ENCODE measurements at places on chromosomes 5 and 9.
A peak's percentile ranks its signal among the peaks of the same experiment; 100 is the strongest.

DNA sequence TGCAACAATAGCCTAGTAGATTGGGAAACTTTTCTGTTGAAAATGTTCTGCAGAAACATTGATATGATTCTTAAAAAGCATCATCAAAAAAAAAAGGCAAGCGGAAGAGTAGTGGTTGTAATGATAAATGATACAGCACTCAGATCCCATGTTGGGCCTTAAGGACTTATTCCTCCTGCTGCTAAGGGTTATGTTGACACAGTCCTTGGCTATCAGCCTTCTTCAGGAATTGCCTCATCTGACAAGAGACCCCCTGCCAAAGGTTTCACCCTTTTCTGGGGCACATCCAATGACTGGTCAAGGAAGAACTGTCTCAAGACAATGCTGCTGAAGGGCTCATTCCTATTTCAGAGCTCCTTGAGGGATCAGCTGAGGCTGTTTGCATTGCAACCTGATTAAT is 44.3 kb upstream of the MAMDC2 start:
- DNase-seq: no peak

- peak; percentile 53 for DNase-seq
These were observed 89.5 kb upstream of the TTC23L start for GRCh38 chr5:34749431-34749873.

DNA sequence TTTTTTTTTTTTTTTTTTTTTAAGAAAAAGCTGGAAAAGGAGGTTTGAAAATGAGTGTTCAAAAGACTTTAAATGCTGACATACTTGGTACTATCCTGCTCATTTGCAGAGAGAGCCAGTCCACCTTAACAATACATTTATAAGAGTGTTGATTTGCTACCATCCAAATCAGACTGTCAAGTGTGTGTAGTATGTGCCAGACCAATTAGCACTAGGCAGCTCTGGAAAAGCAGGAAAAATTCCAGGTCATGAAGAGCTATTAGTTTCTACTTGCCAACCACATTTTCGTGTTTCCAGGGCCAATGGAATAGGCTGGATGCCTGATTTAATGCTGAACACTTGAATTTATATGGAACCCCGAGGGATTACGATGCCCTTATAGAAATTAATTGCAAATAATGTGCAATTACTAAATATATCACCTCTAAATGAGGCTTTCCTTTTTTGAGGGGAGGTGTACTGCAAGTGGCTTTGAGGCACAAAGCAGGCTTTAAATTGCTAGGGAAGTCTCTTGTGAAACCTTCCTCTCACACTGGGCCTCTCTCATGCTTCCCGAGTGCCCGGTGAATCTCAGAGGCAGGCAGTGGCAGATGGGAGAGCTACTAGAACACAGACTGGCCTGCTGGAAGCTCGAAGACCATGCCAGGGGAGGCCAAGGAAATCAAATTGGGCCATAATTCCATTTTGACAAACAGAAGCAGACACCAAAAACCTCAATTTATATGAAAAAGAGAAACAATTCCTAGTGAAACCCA is 178.7 kb downstream of the PPP2R2B start:
- DNase-seq: no peak

- no peak for DNase-seq
These were observed 59.2 kb downstream of the AP3B1 start for GRCh38 chr5:78235289-78235688.

DNA sequence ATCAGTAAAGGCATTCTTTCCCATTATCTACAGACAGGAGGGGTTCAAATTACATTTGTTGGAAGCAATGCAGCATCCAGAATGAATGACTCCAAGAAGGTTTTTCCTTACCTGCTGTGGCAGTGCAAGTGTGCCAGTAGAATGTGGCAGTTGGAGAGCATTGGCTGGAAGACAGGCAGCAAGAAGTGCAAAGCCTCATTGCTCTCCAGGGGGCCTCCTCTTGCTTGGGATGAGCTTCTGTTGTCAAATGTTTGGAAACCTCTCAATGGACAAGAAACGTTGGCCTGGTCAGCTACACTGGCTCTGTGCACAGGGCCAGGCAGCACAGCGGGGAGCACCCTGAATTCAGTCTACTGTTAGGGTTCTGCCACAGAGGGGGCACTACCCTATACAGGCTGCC is 226.6 kb downstream of the ADCY2 start:
- no peak for DNase-seq

DNA sequence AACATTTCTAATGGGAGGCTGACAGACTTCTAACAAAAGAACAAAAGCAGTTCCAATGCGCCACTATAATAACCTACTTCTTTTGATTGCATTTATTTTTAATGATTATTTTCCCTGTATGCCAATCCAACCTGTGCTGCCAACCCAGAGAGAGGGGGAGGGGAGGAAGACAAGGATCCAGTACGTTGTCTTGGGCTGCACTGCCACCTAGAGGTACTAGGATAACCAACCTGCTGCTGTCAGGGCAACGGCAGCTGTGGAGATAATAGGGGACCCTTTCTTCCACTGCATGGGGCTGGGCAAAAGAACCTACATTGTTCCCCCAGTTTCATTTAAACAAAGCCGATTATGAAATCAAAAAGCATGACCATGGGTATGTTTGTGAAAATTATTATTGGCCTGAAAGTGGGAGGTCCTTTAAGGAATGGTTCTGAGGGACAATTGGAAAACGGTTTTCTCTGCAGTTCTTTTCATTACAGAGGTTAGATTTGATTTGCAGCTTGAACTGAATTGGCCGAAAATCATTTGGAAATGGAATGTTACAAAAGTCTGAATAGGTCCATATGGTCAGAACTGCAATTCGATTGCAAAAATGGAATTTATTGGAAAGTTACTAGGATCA is 101.3 kb downstream of the RASEF start:
- DNase-seq: peak; percentile 75

DNA sequence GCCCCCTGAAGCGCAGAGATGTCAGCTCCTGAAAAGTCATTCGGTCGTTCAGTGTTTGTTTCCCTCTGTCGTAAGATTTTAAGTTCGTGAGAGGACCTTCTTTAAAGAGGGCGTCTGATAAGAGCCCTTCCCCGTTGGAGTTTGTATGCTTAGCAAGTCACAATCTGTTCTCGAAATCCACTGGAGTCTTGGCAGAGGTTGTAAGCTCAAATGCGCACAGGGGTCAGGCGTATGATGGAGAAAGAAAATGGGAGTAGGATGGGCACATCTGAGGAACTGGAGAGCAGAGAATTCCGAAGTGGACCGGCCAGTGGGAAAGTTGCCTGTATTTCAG is 710 bp downstream of the HSD17B4 start:
- peak; percentile 24 for DNase-seq

DNA sequence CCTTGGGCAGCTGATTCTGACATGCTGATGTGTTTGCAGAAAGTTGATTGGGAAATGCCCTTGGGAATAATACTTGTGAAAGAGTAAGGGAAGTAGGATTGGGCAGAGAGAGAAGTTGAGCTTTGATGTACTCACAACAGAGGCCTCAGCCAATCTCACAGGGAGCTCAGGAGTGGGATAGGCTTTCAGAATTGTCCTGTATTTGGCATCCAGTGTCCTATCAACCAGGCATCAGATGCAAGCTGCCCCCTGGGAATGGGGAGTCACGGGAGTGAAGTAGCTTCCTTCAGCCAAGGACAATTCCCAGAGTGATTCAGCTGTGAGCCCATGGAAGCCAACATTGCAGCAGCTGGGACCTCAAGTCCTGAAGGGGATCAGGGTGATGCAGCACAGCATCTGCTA is 39.6 kb downstream of the DMAC1 start:
- DNase-seq: no peak

DNA sequence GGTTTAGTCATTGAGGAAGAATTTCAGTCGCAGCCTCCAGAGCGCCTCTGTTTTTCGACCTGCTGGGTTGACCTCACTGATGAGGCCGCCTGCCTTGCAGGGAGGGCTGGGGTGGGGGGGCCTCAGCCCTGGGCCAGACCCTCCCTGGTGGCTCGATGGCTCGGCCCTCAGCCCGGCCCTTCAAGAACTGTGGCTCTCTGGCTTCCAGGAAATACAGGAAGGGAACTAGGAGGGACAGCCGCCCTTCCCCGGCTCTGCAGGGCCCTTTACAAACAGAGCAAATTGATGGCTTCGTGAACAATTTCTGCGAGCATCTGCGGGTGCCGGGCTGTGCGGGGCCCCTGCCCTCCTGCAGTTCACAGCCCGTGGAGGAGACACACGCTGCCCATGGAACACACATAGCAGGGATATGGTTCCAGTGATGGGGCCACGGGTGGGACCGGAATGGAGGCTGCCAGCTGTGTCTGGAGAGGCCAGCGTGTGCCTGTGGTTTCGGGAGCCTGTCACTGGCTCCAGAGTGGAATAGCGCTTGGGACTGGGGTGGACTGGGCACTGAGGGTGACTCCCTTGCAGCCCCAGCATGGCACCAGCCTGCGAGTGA is 39.6 kb downstream of the COL5A1 start:
- DNase-seq: peak; percentile 71

- DNase-seq: no peak
These were observed 2.4 kb upstream of the OR1K1 start for GRCh38 chr9:122797316-122798063.

GRCh38 chr9:105393576-105394344 is 54.1 kb upstream of the FSD1L start:
- no peak for DNase-seq

GRCh38 chr5:43565043-43565442 is 8.2 kb upstream of the PAIP1 start:
- no peak for DNase-seq

DNA sequence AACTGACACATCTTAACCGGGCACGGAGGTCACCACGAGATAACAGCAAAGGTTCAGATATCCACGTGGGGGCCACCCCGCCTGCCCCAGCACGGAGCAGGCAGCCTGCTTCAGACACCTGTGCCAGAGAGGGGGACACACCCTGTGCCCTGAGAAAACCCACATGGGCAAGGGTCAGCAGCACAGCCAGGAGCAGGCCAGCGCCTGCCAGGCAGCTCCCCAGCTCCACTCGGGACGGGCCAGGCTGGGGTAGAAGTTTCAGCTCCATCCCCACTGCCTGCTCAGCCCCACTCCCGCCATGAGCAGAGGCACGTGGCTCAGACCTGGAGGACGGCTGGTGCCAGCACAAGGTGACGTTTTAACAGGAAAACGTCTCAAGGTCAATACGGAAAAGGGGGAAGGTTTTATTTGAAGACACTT is 22.2 kb downstream of the SLC12A7 start:
- DNase-seq: no peak

DNA sequence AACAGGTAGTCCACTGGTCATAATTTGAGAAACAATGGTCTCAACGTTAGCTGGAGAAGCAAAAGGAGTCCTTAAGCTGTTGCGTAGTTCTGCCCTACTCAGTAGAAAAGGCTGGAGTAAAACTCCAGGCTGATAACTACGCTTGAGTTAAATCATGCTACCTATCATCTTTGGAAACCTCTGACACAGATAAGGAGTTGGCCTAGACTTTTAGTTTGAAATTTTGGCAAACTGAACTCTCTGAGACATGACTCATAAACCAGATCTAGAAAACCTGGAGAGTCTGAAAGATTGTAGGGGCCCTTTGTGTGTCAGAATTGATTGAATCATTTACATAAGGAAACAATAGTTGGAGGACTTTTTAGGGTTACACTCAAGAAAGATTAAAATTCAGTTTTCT is 26.3 kb downstream of the NMUR2 start:
- DNase-seq: no peak

DNA sequence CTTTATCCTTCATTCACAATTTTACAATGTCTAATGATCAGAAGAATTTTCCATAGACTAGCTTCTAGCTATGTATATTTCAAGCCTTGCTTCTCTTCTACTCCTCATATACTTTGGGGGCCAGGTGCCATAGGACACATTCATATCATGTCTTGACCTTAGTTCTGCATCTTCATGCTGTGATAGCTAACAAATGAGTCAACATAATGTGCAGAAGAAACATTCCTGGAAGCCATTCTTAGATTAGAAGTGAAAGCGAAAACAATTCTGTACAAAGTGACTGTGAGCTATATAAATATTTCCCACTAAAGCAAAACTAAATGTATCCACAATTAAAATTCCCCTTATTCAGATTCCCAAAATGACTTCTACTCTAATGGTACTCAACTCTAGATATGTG is 320.2 kb upstream of the NREP start:
- peak; percentile 47 for DNase-seq

- DNase-seq: no peak
These were observed 69.7 kb downstream of the TMEM174 start for GRCh38 chr5:73242735-73243134.

- no peak for DNase-seq
These were observed 34.8 kb downstream of the SECISBP2 start for GRCh38 chr9:89352874-89353649.

DNA sequence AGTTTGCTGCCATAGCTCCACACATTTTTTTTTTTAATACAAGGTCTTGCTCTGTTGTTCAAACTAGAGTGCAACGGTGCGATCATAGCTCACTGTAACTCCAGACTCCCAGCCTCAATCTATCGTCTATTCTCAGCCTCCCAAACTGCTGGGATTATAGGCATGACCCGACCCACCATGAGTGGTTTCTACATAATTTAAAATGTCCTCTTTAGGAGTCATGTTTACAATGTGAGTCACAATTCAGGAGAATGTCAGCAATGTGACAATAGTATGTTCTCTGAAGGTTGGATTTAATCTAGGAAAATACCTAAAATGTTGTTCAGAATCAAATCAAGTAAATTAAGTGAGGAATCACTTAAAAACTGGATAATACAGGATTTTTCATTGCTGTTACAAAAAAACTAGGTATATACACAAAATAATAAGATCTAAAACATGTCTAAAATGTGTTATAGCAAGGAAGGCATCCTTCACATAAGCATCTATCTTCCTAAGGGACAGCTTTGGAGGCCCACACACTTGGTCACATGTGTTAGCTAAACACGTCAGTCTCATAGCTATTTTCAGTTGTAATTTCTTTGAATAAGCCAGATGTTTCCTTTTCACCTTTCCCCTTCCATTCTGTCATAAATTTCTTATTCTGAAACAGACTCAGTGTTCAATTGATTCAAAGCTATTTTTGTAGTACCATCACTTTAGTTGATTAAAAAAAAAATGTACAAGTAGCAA is 30.0 kb upstream of the ELAVL2 start:
- DNase-seq: no peak

DNA sequence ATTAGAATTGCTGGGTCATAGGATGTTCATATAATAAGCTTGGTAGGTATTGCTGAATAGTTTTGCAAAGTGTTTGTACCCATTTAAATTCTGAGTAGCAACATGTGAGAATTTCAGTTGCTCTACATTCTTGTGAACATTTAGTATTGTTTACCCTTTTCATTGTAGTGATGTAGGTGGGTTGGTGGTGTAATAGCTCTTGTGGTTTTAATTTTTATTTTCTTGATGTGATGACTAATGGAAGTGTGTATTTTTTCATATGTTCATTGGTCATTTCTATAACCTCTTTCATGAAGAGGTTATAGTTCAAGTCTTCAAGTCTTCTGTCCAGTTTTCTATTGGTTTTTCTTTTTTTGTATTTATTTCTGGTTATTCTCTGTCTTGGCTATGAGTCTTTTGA is 34.4 kb downstream of the RASA1 start:
- peak; percentile 43 for DNase-seq

GRCh38 chr5:6615034-6615815 is 17.6 kb downstream of the NSUN2 start:
- no peak for DNase-seq

- DNase-seq: peak; percentile 43
These were observed 81.3 kb downstream of the STK10 start for GRCh38 chr5:172106511-172107356.

- DNase-seq: peak; percentile 79
These were observed 193.2 kb downstream of the MAPKAP1 start for GRCh38 chr9:125513668-125514413.

Data from EL (cell line).